ENCODE measurements at places on chromosomes 5 and 9.

DNA sequence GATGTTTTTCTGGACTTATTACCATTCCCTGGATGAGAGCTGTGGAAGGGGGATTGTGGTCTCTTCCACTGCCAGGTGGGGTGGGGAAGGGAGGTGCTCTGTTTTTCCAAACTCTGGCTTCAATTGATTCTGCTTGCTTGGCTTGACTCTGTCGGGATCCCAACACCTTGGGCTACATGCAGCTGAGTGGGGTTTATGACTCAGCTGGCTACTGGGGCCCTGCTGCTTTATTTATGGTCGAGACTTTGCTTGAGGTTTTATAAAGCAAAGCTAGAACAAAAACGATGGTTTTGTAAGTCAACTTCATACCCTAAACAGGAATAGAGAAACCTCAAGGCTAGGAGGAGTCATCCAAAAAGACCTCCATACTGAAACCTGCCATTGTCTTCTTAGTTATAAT, 76.3 kb downstream of the AOPEP start:
- peak; percentile 44 for DNase-seq

DNA sequence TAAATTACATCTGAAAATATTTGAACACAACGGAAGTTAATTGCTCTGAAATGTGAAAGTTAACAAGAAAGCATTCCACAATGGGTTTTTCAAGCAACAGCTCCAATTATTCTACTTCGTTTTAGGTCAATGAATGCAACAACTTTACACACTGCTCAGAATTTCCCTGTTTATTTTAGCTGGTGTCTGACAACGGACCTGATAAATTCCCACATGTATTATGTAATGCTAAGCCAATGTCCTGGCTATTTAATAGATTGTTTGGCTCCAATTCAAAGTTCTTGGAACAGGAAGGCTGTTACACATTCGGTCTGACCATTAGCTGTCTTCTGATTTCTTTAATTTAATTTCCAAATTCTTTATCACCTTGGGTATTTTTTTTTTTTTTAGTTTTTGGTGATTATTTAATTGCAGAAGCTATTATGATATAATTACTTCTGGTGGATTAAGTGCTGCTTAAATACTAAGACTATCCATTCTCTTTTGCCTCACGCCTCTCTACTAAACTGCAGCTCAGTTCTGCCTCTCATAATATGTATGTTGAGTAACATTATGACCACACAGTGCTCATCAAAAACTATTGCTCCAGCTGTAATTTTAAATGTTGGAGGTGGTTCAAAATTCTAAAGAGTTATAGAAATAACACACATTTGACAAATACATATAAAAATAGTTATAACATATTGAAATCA, 57.9 kb downstream of the MEF2C start:
- no peak for DNase-seq

- DNase-seq: no peak
Measured at GRCh38 chr9:79662537-79662956, 90.8 kb downstream of the TLE4 start.

DNA sequence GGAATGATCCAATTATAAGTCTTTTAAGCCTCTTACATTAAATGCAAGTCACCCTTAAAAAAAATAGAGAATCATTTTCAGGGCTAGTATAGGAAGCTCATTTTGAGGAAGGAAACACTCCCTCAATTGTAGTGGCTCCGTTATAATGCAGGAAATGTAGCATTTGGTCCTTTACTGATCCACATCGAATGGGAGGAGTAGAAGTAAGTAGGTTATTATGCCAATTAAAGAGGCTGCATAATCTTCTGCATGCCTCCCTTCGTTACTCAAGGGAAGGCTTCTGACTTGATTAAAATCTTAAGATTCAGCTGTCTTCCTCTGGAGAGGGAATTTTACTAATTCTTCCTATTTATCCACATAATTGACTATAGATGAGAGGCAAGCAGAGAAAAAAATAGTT, 579.2 kb upstream of the COX7C start:
- no peak for DNase-seq

DNA sequence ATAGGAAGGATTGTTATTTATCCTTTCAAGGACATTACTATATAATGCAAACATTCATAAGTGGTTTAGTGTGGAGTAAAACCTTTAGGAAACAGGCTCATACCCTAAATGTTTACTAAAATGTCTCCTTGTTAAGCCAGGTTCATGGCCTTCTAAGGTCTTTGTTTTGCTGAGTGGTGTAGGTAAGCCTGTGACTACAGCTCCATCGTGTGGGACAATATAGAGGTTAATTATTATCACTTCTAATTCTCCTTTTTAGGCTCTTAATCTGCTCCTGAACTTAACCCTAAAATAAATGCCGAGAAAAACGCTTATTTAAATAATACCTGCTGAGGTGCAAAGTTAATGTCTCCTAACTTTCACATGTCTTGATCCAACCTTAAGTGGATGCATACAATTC, 43.8 kb downstream of the SPINK5 start:
- no peak for DNase-seq

GRCh38 chr5:22754155-22754554, 99.0 kb downstream of the CDH12 start:
- no peak for DNase-seq

DNA sequence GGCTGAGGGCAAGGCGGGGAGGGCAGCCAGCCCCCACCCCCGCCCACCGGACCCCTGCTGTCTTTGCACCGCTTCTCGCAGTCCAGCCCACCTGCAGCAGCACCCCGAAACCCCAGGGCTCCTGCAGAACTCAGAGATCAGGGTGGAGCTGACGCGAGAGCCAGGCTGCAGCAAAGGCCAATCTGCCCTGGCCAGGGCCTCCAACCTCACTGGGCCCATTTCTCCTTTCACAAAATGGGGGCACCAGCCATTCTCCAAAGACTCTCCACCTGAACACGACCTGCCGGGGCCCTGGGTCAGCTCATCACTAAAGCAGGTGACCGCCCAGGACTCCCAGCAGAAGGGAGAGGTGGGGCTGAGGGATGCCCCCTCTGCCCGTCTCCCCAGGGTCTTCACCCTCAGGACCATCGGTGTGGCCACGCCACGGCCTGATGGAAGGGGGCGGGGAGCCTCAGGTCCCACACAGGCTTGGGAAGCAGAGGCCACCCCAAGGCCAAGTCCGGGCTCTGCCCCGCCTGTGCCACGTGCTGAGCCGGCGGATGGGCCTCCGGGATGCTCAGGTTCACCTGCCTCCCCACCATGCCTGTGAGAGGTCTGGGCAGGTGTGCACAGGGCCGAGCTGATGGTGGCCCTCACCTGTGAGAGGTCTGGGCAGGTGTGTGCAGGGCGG, 13.1 kb downstream of the NACC2 start:
- no peak for DNase-seq

- no peak for DNase-seq
Measured at GRCh38 chr9:133587051-133587450, 22.1 kb downstream of the FAM163B start.

DNA sequence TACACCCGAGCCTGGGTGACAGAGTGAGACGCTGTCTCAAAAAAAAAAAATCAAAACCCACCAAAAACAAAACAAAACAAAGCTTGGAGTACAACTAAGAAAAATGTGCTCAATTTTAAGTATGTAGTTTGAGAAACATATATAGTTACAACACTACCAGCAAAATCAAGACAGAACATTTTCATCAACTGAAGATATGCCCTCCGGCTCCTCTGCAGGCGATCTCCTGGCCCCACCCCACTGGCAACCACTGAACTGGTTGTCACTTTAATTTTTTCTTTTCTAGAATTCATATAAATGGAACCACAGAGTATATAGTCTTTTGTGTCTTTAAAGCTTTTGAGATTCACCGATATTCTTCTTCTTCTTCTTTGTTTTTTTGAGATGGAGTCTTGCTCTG, 35.0 kb downstream of the CNOT8 start:
- no peak for DNase-seq

- DNase-seq: no peak
Measured at GRCh38 chr5:111995701-111996100, 238.7 kb upstream of the NREP start.

GRCh38 chr9:137305060-137305797, 3.2 kb upstream of the NRARP start:
- peak; percentile 83 for DNase-seq

- DNase-seq: no peak
Measured at GRCh38 chr5:93425096-93425495, 155.9 kb downstream of the NR2F1-AS1 start.

- DNase-seq: no peak
Measured at GRCh38 chr5:131228646-131229045, 35.2 kb upstream of the CDC42SE2 start.
